ENCODE measurements at places on chromosomes 13 and 19.

- no peak for DNase-seq
Measured at GRCh38 chr13:113357529-113357928, 6.4 kb downstream of the GRTP1 start.

DNA sequence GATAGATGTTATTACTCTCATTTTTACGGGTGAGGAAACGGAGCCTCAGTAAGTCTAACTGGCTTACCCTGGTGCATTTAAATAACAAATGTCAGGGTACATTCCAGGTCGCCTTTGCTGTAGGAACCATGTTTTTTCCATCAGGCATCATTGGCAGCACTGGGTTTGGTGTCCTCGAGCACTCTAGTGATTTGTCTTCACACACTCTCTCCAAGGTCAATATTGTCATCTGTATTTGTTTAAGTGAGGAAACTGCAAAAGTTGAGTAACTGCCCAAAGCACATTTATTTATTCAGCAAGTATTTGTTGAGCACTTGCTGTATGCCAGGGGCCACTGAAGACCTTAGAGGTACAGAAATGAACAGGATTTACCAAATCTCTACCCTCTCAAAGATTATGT lies 78.6 kb downstream of the DCT start:
- no peak for DNase-seq

DNA sequence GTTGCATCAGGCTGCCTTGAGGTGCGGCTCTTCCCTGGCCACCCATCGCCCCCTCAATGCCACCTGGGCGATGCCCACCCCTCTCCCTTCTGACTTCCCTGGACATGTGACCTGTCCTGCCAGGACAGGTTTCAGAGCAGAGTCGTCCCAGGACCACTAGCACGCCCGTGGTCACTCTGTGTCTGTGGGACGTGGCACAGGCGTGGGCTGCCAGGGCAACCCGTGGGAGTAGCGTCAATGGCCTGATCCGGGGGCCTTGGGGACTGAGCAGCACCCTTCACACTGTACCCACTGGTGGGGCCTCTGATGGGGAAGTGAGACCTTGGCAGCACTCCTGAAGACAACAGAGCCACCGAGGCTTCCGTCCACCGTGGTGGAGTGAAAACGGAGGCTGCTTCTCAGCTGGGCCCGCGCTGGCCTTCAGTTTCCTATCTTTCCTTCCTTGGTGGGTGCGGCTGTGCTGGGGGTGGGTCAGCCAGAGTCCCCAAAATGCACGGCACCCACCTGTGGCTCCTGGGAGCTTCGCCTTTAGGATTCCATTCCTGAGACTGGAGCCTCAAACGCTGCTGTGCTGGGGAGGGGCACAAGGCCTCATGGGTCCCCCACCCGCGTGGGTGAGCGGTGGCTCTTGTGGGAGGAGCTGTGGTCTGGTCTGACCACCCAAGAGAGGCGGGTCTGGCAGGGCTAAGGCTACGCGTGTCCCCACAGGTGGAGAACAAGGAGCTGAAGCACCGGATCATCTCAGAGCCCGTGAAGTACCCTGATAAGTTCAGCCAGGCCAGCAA lies 26.7 kb upstream of the TMEM255B start:
- DNase-seq, result no peak

DNA sequence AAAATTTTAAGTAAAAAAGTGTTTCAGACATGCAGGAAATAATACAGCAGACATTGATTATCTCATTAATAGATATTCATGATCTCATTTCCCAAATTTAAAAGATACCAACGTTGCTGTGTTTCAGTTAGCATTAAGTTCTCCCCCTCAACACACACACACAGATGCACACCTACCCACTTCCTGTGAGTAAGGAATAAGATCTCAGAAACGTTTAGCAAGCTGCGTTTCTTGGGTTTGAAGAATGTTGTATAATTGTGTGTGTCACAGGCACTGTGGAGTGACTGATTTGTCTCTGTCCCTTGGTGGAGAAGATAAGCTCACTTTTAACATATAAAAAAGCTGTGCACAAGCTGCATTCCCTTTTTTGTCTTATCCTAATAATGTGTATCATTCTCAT lies 196.8 kb downstream of the PDS5B start:
- no peak for DNase-seq

- no peak for DNase-seq
Measured at GRCh38 chr13:104648291-104648690, 1582.1 kb upstream of the SLC10A2 start.

GRCh38 chr13:49216334-49216733 lies 3.8 kb upstream of the MLNR start:
- DNase-seq, result no peak

DNA sequence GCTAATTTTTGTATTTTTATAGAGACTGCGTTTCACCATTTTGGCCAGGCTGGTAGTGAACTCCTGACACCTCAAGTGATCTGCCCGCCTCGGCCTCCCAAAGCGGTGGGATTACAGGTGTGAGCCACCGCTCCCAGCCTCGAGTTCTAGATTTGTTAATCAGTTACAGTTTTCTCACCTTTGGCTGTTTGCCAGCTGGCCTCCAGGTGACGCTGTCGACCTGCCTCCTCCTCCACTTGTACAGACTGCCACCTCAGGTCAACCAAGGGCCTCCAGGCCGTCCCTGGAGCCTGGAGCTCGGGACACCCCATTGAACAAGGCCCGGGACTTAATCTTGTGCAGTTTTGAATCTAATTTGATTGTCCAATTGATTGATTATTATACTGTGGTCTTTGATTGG lies 45.5 kb downstream of the IER2 start:
- DNase-seq, result no peak

GRCh38 chr13:20977394-20977793 lies 74.8 kb upstream of the XPO4 start:
- no peak for DNase-seq

DNA sequence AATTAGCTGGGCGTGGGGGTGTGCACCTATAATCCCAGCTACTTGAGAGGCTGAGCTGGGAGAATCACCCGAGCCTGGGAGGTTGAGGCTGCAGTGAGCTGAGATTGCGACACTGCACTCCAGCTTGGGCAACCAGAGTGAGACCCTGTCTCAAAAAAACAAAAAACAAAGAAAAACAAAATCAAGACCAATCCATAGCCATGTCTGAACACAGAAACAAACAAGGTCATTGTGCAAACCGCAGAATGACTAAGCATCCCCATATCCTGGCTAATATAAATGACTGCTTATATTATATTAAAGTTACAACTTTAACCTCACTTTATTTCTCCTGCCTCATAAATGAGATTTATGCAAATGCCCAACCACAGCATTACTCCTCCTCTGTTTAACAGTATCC lies 2.3 kb upstream of the LYPD3 start:
- DNase-seq, result no peak

DNA sequence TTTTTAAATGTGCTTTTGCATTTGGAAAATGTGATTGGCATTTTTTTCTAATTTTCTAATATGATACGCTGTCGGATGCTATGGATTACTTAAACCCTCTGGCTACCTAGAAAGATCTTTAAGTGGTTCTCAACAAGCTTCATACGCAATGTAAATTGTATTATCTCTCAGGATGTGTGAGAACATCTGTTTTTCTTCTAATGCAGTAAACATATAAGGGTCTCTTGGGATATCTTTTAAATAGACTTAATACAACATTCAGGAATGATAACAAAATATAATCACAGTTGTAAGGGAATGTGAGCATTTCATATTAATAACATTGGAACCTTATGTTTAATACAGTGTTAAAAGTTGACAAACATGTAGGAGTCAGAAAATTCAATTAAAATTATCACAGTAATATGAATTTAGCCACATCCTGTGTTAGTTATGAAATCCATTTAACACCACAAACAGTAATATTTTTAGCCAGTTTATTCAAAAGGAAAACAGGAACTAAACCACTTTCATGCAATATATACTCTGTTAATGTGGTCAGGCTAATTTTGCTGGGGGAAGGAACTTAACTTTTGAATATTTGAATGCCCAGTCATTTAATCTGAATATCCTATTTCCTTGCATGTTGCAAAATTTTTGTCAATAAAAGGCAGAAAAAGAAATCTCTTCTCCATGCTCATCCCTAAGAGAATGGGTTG lies 15.0 kb upstream of the ALOX5AP start:
- no peak for DNase-seq

GRCh38 chr19:52735734-52736133 lies 890 bp upstream of the ZNF611 start:
- no peak for DNase-seq

DNA sequence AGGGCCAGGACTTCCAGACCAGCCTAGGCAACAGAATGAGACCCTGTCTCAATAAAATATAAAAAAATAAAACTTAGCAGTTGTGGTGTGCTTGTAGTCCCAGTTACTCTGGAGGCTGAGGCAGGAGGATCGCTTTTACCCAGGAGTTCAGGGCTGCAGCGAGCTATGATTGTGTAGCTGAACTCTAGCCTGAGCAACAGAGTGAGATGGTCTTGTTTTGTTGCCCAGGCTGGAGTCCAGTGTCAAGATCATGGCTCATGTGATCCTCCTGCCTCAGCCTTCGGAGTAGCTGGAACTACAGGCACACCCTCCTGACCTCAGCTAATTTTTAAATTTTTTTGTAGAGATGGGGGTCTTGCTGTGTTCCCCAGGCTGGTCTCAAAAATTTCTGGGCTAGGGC lies 4.3 kb upstream of the JUNB start:
- DNase-seq, result no peak

DNA sequence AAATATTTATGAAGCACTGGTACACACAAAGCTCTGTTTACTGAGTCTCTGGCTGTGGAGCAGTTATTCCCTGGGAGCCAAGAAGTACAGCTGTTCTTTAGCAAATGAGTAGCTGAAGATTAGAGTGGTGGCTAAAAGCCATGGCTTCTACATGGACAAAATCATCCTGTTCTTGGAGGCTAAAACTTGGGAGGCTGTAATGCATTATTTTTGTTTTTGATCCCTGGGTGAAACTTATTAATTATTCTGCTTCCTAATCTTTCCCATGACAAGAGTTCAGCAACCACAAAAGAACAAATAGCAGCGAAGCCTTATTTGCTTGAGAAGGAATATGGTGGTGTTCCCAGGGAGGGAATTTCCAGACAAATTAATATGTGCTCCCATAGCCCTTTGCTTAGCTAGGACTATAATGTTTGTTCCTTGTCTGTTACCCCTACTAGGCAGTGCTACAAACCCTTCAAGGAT lies 109.5 kb downstream of the DCT start:
- DNase-seq, result no peak

GRCh38 chr19:52229524-52229923 lies 39.7 kb downstream of the PPP2R1A start:
- DNase-seq, result no peak

DNA sequence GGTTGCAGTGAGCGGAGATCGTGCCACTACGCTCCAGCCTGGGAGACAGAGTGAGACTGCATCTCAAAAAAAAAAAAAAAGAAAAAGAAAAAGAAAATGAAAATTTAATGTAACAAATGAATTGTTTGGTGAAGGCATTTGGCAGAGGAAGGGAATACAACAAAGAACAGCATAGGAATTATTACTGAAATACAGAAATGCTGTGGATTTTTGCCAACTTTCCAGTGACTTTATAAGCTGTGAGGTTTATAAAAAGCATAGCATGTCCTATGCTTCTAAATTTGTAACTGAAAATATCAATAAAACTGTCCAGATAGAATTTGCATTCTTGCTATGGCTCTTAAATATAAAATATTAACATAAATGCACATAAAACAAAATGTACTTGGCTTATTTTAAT lies 112.9 kb upstream of the IRS2 start:
- DNase-seq, result no peak

DNA sequence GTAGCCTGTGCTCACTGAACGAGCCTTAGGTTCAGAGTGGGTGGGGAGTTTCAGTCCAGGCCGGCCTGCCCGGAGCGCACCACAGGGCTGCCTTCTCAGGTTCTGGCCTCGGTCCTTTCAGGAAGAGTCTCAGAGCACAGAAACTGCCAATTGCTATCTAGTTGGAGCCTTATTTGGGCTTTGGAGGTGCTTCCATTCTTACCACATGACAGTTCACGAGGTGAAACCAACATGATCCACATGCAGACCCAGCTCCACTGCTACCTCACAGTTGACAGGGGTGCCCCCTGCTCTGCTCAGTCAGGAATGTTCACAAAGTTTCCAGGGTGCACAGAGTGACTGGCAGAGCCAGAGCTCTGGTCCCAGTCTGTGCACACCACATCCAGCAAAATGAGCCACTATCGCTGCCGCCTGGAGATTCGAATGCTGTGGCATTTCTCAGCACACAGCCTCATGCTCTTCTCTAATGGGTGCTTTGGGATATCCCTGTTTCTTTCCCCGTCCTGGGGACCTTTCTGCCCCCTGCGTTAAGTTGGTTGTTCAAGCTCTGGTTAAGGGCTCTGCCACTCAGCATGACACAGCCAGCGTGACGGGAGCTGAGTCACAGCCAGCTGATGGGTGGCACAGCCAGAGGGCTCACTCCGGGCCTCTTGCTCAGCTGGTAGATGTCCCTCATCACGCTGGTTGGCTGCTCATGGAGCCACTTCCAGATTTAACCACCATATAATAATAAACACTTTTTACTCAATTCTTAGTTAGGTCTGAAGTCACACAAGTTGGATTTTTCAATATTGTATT lies 7.5 kb upstream of the SACS start:
- no peak for DNase-seq

DNA sequence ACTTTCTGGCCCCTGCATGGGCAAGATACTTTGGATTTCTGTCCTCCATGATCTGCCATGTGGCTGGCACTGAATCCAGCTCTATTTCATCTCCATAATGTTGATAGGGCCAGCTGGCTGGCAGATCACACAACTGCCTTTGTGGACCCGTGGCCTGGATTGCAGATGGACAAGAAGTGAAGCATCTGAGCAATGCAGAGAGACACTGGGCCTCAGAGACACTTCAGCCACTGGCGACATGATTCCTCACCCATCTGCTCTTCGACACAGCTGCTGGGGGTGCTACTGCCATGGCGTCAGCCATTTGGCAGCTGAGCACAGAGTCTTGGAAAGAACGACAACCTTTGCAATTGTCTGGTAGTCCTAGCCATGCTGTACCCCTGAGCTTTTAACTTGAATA lies 79.5 kb upstream of the MYO16 start:
- no peak for DNase-seq

DNA sequence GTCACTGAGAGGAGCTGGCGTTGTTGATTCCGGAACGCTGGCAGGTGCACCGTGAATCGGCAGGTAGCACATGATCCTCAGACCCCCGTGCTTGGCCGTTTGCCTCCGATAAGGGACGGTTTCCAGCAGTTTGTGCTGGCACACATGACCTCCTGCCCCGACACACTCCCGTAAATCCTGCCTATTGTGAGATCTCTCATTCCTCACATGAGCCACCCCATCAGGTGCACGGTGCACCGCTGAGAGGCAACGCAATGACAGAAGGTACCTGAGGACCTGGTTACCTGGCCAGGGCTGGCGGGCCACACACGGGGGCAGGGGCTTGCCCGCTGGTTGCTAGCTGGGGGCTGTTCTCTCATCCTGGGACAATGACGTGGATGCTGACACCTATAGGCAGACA lies 2.1 kb upstream of the ADPRHL1 start:
- DNase-seq, result no peak

DNA sequence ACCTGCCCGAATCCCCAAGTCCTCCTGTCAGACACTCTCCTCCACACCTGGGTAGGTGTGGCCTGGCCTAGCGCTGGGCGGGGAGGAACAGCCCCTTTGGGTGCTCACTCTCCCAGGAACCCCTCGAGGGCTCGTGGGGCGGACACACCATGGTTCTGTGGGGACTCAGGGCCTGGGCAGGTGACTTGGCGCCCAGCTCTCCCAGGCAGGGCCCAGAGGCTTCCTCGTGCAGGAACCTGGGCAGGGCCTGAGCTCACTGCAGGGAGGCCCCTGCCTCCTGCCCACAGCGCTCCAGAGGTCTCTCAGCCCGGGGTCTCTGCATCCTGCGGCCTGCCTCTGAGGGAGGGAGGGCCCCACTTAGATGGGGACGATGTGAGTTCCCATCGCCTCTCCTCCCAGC lies 11.9 kb downstream of the LSM4 start:
- no peak for DNase-seq

GRCh38 chr19:32294871-32295438 lies 50.5 kb upstream of the ZNF507 start:
- DNase-seq, result no peak
